ENCODE measurements at places on chromosomes 7 and 10. TPM values are rescaled to one million over a fixed set of nuclear protein-coding genes. Genes with fewer than 3 reads are reported as not detected.

The SPDYE16 gene
- total RNA-seq, result 0.32 TPM

The CTNNA3 gene
- total RNA-seq, result not detected

GRCh38 chr10:30596013-30596412 is 33.5 kb downstream of the LYZL2 start:
- H3K27ac ChIP-seq, result no peak overlapping the region
- H3K36me3 ChIP-seq, result no peaks in the 10 kb centered on the region
- H3K4me1 ChIP-seq, result no peaks in the 10 kb centered on the region
- H3K4me3 ChIP-seq, result no peak overlapping the region
- no peak for DNase-seq

- DNase-seq, result no peak
- no peak overlapping the region for H3K27ac ChIP-seq
- H3K4me1 ChIP-seq, result no peaks in the 10 kb centered on the region
- no peaks in the 10 kb centered on the region for H3K27me3 ChIP-seq
Measured at GRCh38 chr10:90588222-90588621, 269.6 kb downstream of the HTR7 start.

- no peak for DNase-seq
- no peaks in the 10 kb centered on the region for H3K4me1 ChIP-seq
- no peaks in the 10 kb centered on the region for H3K27me3 ChIP-seq
- no peaks in the 10 kb centered on the region for H3K36me3 ChIP-seq
Measured at GRCh38 chr10:25555865-25556264, 378.2 kb upstream of the MYO3A start.

- no peaks in the 10 kb centered on the region for H3K36me3 ChIP-seq
- no peak overlapping the region for H3K27ac ChIP-seq
- DNase-seq, result no peak
- H3K27me3 ChIP-seq, result no peaks in the 10 kb centered on the region
- H3K4me1 ChIP-seq, result no peaks in the 10 kb centered on the region
- no peak overlapping the region for H3K4me3 ChIP-seq
Measured at GRCh38 chr7:142553216-142553615, 196.1 kb upstream of the PRSS1 start.

GRCh38 chr7:138835087-138835486 is 37.1 kb upstream of the ATP6V0A4 start:
- no peak for DNase-seq
- no peaks in the 10 kb centered on the region for H3K4me1 ChIP-seq
- H3K27ac ChIP-seq, result no peak overlapping the region
- H3K27me3 ChIP-seq, result no peaks in the 10 kb centered on the region
- H3K4me3 ChIP-seq, result no peak overlapping the region

Measured in natural killer cell (primary cell).